Skeletal muscle cell (primary cell): ENCODE measurements at places on chromosomes 3 and 15.

- no peak for DNase-seq
Observed at GRCh38 chr3:115385774-115386730, 237.3 kb upstream of the GAP43 start.

DNA sequence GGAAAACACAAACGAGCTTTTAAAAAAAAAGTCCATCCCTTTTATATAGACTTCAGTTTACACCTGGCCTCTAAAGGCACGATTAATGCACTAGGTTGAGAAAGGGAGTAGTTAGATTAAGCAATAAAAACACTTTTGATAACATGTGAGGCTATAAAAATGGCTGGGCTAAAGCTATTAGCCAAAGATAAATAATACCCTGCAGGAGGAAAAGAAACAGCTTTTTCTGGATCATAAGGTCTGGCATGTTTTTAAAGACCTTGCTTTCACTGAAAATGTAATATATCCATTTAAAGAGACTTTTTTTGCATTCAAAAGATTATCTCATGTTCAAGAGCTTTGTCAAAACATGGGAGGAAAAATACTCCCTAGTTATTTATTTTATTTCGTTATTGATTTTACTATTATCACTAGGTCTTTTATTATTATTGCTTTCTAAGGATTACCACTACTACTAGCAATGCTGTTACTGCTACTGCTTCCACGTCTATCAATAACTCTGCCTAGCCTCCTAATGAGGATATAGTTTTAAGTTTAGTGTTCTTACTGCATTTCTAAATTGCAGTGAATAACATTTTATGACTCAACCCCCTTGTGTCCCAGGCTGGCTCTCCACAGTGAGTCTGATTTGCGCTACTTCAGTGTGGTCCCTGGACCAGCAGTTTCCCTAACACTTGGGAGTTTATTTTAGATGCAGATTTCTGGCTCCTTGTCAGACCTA lies 93.4 kb downstream of the THRB start:
- DNase-seq: no peak

DNA sequence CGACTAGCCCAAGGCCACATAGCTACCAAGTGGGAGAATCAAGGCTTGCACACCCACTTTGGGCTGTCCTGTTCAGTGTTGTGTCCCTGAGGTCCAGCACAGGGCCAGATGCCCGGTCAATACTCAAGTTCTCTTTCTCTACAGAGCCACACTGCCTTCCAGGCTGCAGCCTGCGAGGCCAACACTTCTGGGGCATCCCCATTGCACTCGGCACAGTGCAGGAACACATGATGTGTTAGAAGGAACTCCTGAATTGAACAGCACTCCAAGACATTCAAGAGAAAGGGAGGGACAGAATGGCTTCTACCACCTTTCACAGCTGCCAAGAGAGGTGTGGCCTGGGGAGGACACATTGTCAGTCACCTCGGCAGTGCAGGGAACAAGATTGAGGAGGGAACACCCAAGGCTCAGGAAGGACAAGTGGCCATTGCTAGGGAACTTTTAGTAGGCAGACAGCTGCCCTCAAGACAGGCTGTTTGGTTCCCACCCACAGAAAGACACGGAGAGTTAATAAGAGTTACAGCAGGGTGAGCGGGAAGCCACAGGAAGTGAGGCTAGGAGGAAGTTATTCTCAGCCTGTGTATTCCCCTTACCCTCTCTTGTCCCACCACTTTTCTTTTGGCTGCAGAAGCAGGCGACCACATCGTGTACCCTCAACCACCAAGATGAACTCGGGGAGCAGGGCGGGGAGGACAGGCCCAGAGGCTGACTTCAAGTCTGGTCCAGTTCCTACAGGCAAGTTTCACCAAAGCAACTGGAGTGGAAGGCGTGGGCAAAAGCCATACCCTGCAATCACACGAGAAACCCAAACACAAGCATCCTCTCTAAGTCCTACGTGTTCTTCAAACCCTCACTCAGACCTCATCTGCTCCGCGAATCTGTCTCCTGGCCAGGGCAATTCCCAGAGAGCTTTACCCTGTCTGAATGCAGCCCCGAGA lies 69.4 kb downstream of the SRGAP3 start:
- no peak for DNase-seq

- DNase-seq: no peak
Observed at GRCh38 chr3:187909866-187910265, 164.6 kb upstream of the BCL6 start.

- DNase-seq: peak; percentile 20
Observed at GRCh38 chr3:184186184-184186901, at the start of gene ABCF3. ABCF3 (plus strand) TSS chr3:184186199; CDS start chr3:184186208, 9 bp downstream.

GRCh38 chr3:183537295-183537730 lies 18.2 kb downstream of the KLHL6 start:
- DNase-seq: peak; percentile 61

GRCh38 chr3:9180764-9181117 lies 68.7 kb downstream of the SRGAP3 start:
- no peak for DNase-seq

DNA sequence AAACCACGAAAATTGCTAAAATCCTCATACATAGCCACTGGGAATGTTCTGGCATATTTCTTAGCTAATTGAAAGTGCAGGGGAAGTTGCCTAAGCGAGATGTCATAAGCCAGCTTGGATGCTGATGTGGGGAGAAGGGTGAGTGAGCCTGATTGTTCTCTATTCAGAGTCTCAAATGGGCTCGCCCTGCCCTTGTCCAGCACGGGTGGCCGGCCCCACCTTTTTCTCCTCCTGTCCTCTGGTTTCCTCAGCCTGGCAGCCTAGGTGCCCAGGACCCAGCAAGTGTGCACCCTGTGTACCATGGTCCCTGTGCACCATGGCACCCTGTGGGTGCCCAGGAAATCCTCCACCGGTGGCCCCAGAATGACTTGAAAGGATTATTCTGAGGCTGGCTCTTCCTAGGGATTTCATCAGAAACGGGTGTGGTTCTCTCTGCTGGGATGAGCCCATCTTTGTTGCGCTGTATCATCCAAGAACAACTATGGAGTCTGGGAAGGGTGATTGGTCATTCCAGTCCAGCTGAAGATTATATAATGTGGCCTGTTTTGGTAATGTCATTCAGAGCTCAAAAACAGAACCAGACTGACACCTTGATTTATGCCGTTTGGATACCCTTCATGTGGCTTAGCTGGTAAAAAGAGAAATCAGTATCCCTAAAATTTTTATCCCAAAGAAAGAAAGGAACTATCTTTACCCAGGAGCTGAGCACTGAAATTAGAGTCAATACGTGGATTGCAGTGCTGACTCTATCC lies 150.8 kb upstream of the BHLHE40 start:
- no peak for DNase-seq

DNA sequence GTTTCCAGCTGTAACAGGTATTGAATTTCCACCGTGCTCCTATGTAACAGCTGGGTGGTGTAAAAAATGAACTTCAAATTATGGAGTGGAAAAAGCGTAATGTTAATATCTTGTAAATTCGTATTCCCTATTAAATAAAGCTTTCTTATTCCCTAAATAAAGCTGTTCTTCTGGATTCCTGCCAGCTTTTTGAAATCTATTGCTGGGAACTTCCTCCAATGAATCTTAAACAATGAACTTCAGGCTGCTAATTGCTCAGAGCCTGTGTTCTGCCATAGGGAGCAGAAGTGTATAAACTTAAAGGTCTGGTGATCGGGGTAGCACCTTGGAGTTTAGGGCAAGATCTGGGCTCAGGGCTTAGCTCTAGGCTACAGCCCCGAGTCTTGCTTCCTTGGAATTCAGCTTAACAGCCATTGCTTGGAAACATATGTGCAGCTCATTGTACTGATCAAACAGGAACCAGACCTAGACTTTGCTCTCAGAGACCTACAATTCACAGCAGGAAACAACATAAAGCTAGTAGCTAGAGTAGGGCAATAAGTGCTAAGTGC lies 1.4 kb downstream of the ARL14 start:
- no peak for DNase-seq

- DNase-seq: no peak
Observed at GRCh38 chr3:151052756-151053155, 32.7 kb upstream of the MED12L start.

GRCh38 chr3:147493666-147494065 lies 84.5 kb downstream of the ZIC1 start:
- no peak for DNase-seq

GRCh38 chr3:127985216-127985615 lies 67.0 kb upstream of the SEC61A1 start:
- no peak for DNase-seq

DNA sequence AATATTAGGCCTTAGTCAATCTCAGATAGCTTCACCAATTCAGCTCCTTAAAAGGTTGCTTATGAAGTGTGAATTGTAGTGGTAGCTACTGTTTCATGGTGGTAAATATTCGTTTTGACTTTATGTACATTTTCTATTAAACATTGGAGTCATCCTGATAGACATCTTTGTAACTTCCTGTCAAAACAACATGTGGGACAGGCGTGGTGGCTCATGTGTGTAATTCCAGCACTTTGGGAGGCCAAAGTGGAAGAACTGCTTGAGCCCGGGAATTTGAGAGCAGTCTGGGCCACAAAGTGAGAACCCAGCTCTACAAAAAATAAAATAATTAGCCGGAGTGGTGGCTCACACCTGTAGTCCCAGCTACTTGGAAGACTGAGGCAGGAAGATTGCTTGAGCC lies 2.0 kb upstream of the TRIM59 start:
- no peak for DNase-seq

DNA sequence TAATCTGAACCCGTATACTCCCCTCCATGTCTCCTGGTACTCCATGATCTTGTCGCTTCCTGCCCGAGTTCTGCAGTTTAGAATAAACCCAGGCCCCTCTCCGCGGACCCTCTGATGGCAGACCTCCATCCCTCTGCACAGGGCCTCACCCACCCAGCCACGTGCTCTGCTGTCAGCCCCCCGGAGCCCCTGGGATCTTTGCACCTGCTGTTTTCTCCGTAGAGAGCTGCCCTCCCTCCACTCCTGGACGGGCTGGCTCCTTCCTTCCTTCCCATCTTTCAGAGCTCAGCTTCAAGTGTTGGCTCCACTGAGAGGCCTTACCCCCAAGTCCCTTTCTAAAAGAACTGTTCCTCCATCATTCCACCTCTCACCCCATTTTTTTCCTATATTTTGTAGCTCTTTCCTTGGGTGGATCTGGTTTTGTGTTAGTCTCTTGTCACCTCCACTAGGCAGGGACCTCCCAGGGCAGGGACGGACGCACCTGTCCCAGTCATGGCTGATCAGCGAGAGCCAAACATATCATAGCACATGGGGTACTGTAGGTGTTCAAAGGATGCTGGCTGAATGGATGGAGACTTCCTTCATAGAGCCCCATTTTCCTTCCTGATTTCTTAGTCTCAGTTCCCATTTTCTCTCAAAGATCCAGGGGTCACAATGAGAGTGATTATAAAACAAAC lies 106.6 kb downstream of the VGLL4 start:
- DNase-seq: no peak

GRCh38 chr3:148197061-148197460 lies 500.6 kb upstream of the AGTR1 start:
- no peak for DNase-seq

DNA sequence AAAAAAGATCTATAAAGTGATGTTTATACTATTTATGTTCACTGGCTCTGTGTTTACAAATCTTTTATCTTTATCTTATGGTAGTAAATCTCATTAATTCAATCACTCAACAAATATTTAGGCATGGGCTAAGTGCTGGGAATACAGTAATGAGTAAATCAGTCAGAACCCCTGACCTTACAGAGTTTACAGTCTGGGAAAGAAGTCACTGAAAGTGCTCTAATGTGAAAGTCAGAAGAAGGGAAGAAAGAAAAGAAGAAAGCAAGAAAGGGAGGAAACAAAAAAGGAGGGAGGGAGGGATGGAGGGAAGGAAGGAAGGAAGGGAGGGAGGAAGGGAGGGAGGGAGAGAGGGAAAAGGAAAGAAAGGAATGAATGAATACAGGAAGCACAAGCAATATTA lies 96.8 kb upstream of the SOX2 start:
- no peak for DNase-seq

- DNase-seq: no peak
Observed at GRCh38 chr15:61248790-61249189, 19.7 kb upstream of the RORA start.

DNA sequence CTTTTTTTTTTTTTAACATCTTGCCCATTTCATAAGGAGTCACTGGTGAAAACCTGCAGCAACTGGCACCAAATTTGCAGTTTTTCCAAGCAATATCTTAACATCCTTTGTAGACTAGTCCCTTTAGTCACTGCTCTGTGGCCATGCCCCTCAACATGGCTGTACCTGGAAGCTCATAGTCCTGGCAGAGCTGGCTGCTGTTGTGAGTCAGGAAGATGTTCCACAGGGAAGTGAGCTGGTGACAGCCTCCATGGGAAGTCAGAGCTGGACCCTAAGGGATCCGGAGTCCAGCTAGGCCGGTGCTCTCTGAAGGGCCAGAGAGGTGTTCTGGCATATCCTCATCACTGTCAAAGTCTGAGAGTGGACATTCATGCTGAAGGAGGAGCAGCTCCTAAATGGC lies 99.3 kb upstream of the ZBED2 start:
- no peak for DNase-seq

GRCh38 chr3:134998855-134999254 lies 203.8 kb downstream of the EPHB1 start:
- no peak for DNase-seq

- DNase-seq: no peak
Observed at GRCh38 chr3:179028408-179028807, 43.2 kb downstream of the ZMAT3 start.

DNA sequence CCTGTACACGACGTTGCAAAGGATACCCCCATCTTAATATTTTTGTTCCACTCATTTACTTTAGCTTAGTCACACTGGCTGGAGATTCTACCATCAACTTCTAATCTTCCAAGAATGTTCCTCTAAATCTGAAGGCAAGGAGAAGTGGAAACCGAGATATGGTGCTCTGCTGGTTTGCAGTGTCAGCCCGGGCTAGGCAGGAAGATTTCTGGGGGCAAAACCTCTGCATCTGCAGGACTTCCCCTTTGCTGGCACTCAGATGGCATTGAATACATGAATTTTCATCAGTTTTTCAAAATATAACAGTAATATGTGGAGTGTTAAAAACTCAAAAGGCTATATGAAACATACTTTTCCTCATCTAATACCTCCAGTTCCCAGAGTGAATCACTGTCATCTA lies 240.4 kb downstream of the RPLP1 start:
- DNase-seq: no peak

- DNase-seq: no peak
Observed at GRCh38 chr3:50512131-50512530, 8.7 kb upstream of the CACNA2D2 start.

- DNase-seq: no peak
Observed at GRCh38 chr3:53949541-53949940, 57.9 kb upstream of the SELENOK start.

DNA sequence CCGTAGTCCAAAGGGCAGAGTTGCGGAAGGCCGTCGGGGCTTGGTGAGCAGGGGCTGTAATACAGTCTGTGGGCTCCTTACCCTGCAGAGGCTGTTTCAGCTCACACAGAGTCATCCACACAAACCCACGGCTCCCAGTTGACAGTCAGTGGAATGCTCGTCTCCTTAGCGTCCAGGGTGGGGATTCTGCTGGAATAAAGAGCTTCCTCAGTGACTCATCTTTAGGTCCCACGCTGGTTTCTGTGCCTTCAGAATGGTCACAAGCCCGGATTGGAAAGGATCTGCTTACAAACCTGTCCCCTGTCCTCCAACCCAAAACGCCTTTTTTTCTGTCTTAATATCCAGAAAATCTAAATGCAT lies 201.3 kb upstream of the TPM1 start:
- DNase-seq: no peak

- DNase-seq: no peak
Observed at GRCh38 chr3:141292356-141293058, 60.9 kb downstream of the PXYLP1 start.

GRCh38 chr3:14174483-14174882 lies 3.9 kb downstream of the XPC start:
- DNase-seq: no peak

GRCh38 chr3:8210882-8211341 lies 290.7 kb upstream of the LMCD1 start:
- DNase-seq: peak; percentile 32
